NCI-H1694 (cell line): ENCODE measurements at places on chromosomes 12 and 14.

- DNase-seq, result no peak
These were observed 9.3 kb upstream of the ITGA5 start for GRCh38 chr12:54428050-54429013.

DNA sequence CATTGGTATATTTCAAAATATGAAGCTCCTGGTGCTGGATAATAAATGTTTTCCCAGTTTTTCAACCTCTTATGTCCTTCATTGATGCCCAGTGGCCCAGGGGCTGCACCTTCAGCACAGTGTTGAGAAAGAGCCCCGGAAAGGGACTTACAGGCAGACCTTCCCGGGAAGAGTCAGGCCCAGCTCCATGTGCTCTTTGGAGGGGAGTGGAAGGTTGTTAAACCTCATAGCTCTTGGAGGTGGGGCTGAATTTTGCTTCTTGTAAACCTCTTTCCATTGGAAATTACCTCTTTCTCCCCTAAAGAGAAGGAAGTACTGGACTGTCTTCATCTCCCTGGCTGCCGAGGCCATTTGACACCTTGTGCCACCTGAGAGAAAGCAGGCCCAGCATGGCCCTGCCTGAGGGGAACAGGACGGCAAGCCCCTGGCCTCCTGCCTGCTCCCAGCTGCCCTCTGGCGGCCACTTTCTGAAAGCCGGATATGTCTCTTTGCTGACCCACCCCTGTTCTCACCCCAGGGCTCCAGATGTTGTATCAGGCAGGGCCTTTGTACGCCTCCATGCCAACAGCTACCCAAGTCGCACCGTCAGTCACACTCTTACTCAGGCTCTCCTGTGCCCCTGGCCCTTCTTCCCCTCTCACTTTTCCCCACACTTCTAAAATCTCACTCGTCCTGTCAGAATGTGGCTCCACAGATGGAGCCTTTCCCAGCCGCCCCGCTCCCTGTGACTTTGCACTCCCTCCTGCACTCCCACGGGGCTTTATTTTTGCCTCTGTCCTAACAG is 43.0 kb downstream of the EVL start:
- peak; percentile 94 for DNase-seq

DNA sequence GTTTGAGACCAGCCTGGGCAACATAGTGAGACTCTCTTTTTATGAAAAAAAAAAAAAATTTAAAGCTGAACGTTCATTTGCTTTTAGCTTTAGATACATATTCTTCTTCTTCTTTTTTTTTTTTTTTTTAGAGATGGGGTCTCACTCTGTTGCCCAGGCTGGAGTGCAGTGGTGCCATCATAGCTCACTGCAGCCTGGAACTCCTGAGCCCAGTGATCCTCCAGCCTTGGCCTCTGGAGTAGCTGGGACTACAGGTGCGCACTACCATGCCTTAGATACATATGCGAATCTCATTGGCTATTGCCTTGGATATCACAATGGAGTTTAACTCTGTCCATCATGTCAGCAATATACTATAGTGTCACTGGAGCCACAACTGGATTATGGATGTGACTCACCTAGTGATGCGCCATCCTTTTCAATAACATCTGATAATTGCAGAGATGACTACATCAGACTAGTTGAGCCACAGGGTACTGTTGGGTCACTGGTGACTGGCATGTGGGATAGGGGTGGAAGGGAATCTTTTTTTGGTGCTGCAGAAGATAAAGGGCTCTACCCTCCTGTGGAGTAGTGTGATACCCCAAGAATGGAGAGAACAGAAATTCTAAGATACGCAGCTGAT is 2.7 kb upstream of the ADIPOR2 start:
- no peak for DNase-seq

DNA sequence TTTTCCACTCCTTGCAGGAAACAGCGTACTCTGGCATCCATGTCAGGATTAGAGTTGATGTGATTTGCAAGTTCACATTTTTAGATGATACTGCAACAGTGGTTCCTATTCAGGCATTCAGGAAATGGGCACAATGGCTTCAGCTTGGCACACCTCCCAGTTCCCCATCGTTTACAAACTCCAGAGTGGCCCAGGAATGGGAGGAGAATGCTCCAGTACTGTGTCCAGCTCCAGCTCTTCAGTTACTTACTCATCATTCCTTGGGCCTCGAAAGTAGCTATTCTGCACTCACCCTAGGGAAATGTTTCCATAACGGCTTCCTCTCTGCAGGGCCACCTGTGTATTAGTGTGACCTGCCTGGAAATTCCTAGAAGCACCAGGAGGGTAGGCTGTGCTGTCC is 239.7 kb upstream of the RGS6 start:
- DNase-seq, result no peak

DNA sequence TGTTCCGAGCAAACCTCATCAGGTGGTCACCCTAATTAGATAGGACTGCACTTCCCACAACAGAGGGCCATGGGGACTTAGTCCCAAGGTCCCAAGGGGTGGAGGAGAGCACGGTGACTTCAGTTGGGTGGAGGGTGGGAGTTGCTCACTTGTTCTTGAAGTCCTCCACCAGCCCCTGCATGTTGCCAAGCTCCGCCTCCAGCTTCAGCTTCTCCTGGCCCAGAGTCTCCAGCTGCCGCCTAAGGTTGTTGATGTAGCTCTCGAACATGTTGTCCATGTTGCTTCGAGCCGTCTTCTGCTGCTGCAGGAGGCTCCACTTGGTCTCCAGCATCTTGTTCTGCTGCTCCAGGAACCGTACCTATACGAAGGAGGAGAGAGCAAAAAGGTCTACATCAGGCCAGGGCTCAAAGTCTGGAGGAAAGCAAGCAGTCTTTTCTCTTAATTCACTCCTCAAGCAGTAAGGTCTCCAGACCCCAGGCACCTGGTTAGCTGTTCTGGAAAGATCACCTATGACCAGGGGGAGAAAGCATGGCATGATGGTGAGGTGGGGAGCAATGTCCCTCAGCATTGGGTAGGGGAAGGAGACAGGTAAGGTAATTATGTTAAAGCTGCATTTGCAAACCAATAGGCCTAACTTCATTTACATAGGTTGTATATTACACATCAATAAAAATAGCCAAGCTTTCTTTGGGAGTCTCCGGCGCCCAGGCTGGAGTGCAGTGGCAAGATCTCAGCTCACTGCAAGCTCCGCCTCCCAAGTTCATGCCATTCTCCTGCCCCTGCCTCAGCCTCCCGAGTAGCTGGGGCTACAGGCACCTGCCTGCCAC is 2.9 kb downstream of the KRT8 start:
- DNase-seq, result no peak

GRCh38 chr14:21108791-21109190 is 7.9 kb downstream of the TMEM253 start:
- no peak for DNase-seq

- peak; percentile 23 for DNase-seq
These were observed 4.5 kb upstream of the OAS2 start for GRCh38 chr12:112973818-112974231.

- DNase-seq, result no peak
These were observed 5.4 kb downstream of the HMGA2 start for GRCh38 chr12:65829716-65830115.

GRCh38 chr14:91344096-91344495 is 73.5 kb downstream of the CCDC88C start:
- no peak for DNase-seq

GRCh38 chr12:13313886-13314285 is 117.4 kb downstream of the EMP1 start:
- DNase-seq, result no peak

- no peak for DNase-seq
These were observed 39.1 kb upstream of the PPFIA2 start for GRCh38 chr12:81798294-81798693.

DNA sequence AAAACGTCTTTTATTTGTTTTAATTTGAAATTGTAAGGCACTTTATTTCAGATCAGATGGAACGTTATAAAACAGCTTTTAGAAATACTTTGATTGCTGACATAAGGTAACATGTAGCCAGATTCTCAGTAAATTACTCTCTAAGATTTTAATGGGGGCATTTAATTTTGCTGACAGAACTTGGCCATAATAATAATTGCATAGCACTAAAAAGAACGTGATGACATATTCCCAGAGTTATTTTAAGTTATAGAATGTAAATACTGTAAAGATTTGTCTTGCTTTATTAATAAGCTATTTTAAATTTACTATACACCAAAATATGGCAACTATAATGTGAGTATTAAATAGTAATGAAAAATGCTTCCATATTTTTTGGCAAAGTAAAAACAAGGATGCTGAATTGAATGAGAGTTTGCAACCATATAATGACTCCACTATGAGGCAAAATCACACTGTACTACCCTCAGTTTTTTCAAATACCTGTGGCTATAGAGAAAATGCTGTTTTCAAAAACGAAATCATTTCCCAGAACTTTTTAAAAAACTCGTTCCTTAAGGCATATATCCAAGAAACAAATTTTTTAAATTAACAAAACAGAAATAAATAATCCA is 876 bp downstream of the LUM start:
- DNase-seq, result no peak

GRCh38 chr12:121781998-121782979 is 11.2 kb downstream of the RHOF start:
- no peak for DNase-seq

DNA sequence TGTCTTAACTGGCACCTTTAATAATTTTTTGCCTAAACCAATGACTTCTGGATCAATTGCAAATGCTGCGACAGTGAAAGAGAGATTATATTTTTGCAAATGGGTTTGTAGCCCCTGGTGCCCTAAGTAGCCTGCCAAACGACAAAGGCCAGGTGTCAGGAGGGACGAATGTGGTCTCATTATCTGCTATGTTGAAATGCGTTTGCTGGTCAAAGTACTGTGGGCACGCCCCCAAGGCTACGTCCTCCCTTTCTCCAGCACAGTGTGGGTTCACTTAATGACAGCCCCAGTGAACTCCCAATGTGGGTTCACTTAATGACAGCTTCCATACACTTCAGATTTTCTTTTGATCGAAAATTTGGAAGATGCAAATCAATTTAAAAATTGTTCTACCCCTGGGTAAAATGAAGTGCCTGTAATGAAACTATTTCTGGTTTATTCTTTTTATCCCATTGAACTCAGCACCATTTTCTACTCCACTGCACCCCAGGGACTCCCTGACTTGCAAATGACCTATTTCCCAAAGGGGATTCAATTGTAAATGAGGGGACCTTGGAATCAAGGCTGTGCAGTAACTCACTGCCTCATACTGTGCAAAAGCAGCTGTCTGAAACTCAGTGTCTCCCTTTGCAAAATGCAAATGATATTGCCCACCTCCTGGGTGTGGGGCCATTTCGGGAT is 1.4 kb downstream of the SERPINA11 start:
- DNase-seq, result no peak

DNA sequence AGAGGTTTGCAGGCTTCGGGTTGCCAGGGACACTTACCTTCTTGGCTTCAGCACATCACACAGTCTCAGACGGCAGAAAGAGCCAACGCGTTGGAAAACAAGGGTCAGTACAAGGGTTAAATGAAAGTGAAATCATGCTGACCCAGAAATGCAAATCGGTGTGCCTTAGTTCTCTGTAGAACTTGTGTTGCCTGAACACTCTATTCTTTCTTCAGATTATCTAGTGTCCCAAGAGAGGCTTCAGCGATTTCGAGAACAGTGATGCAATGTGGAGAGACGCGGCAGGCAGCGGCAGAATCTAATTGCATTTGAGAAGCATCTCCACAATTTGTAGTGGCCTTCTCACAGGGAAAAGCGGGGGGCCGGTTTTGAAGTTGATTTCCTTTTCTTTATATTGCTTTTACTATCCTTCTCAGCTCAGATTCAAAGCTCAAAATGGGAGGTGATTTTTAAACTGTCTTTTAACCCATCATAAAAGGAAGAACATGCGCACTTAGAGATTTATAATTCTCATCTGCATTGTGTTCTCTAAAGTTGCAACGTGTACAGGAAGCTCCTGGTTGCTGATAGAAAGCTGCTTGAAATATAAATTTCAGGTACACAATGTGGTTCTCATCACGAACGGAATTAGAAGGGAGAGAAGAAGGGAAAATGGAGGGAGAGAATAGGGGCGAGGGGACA is 67.8 kb upstream of the EGLN3 start:
- no peak for DNase-seq

DNA sequence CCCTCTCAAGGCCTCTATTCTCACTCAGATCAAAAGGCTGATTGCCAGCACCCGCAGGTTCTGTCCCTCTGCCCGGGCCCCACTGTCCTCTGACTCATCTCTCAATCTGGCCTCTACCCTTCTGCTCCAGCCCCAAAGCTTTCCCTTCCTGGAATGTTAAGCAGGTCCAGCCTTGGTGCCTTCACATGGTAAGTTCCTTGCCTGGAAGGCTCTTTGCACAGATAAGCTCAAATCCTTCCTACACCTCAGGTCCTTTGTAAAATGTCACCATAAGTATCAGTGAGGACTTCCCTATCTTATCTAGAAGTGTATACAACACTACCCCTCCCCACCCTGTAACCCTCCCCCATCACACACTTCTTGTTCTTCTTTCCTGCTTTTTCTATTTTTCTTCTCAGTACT is 22.2 kb downstream of the LPCAT3 start:
- DNase-seq, result no peak

DNA sequence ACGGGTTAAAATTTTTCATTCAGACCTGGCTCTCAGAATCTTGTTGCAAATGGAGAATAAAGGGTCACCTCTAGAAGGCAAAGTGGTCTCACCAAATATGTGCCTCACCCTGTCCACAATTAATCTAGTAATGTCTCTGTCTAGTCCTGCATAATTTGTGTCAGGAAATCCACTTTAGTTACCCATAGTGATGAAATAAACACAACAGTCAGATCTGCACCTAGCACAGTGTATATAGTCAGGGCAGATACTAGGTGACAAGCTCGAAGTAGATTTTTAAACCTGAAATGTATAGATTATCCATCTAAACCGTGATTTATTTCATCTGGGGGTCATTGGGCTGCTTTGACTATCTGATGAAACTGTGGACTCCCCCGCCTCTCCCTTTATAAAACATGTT is 15.9 kb upstream of the FLVCR2 start:
- DNase-seq, result no peak

GRCh38 chr12:12725086-12725955 is 8.2 kb downstream of the CDKN1B start:
- peak; percentile 99 for DNase-seq

DNA sequence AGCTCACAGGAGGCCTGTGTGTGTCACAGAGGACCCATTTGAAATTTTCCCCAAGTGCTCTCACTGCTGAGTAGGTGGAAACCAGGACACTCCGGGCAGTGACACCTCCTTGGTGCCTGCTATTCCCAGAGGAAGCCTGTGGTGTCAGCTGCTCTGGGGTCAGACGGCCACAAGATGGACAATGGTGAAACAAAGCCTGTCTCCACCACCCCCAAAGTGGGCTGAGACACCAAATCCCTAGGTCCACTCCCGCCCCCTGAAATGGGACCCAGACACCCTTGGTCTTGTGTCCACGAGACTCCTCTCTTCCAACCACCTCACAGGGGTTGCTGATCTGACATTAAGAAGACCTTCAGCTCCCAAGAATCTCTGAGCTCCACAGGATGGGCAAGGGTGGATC is 7.0 kb downstream of the KCNH3 start:
- no peak for DNase-seq

GRCh38 chr12:27101290-27101689 is 18.9 kb upstream of the C12orf71 start:
- no peak for DNase-seq

GRCh38 chr14:47438650-47439140 is 236.7 kb downstream of the MDGA2 start:
- DNase-seq, result no peak
